ENCODE measurements at places on chromosomes 13 and 19.

GRCh38 chr19:2578901-2579677 is 103.2 kb downstream of the GADD45B start:
- peak; percentile 81 for DNase-seq

DNA sequence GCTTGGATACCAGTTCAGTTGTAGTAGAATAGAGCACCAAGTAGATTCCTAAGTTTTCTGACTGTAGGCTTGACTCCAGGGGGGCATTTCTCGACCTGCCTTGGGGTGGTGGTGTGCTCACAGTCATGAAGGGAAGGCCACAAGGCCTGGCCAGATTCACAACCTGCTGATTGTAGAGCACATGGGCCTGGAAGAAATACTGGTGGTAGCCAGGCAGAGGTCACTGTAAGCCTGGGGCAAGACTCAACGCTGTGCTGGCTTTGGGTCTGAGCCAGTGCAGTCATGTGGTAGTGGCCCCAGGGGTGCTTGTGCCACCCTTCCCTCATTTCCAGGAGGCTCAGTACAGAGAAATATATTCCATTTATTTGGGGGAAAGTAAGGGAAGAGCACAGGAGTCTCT is 832.3 kb upstream of the SLC10A2 start:
- no peak for DNase-seq

DNA sequence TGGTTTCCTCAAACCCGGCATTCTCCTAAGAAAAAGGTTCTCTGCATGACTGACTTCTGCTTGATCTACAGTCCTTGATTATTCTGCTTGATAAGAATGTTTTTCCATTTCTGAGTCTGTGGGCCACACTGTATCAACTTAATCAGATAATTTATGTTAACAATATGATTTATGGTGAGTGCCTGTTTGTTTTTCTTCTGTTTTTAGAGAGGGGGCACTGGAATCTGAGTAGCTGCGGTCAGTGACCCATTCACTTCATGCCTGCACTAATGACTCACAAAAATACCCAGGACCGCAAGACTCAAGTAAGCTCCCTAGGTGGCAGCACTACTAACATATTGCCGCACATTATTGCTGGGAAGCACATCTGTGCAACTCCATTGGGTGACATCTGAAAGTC is 542.3 kb upstream of the ATXN8OS start:
- DNase-seq: no peak

GRCh38 chr19:4012092-4012974 is 4.8 kb downstream of the PIAS4 start:
- DNase-seq: no peak

DNA sequence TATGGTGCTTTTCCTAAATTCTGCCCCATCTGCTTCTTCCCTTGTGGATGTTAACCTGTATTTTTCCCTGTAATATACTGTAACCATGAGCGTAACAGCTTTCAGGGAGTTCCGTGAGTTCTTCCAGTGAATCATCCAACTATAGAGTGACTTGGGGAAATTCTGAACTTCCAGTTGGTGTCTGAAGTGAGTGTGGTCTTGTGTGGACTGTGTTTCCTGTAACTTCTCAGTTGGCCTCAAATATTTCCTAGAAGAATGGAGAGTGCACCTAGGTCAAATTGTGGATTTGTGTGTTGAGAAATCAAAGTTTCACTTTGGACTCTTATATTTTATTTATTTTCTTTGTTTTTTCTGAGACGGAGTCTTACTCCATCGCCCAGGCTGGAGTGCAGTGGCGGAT is 11.0 kb upstream of the ZNF766 start:
- DNase-seq: no peak

DNA sequence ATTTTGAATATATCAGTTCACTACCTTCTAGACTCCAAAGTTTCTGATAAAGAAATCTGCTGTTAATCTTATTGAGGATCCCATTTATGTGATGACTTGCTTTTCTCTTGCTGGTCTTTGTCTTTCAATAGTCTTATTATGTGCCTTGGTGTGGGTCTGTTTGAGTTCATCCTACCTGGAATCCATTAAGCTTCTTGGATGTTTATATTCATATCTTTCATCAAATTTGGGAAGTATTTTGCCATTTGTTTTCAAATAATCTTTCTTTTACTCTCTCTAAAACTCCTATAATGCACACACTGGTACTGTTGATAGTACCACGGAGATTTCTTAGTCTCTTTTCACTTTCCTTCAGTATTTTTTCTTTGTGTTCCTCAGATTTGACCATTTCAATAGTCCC is 24.2 kb upstream of the COG6 start:
- DNase-seq: no peak

GRCh38 chr19:50632151-50632835 is 7.4 kb downstream of the SYT3 start:
- DNase-seq: no peak

GRCh38 chr13:28411831-28412353 is 83.0 kb downstream of the FLT1 start:
- DNase-seq: no peak

- DNase-seq: no peak
These were observed 265.1 kb upstream of the EDNRB start for GRCh38 chr13:78183732-78184131.

DNA sequence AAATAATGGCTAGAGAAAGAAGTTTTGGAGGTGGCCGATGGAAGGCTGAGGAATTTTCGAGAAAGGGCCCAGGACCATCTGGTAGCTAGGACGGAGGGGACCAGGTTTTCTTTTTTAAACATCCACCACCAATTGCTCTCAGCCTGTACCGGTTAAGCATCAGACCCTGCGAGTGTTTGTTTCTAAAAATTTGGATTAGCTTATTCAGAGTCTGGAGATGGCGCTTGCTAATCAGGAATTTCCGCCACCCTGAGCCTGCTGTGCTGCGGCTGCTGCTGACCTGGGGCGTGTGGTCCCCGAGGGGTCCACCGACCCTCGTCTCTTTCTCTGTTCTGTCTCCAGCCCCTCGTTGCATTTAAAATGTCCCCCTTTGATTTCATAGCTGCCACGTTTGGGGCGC is 2.0 kb downstream of the UHRF1 start:
- DNase-seq: no peak

GRCh38 chr13:25085125-25085742 is 10.7 kb upstream of the PABPC3 start:
- peak; percentile 82 for DNase-seq

- no peak for DNase-seq
These were observed 11.1 kb downstream of the CILP2 start for GRCh38 chr19:19548915-19549759.

GRCh38 chr19:47144630-47145029 is 14.0 kb downstream of the SAE1 start:
- no peak for DNase-seq

DNA sequence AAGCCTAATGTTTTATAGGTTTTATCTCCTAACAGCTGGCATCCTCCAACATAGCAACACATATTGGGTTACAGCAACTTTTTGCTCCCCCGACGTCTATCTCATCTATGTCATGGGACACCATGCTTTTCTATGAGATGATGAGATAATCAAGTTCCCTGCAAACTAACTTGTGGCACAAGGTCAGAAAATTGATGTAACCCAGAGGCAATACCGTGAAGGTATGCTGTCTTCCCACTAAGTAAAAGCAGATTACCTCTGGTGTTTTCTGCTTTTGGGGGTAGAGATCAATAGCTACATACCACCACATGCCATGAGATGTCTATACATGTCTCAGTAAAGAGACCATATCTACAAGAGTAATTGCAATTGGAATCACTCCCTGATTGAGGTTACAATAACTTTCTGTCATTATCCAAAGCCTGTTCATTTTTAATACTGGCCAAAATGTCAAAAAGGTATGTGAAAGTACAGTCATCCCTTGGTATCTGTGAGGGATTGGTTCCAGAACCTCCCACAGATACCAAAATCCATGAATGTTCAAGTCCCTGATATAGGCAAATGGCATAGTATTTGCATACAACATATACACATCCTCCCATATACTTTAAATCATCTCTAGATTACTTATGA is 131.3 kb downstream of the CYSLTR2 start:
- DNase-seq: no peak

GRCh38 chr13:50353651-50354415 is 338.6 kb downstream of the KCNRG start:
- DNase-seq: no peak

GRCh38 chr13:97567510-97568243 is 133.7 kb downstream of the RAP2A start:
- peak; percentile 0 for DNase-seq

DNA sequence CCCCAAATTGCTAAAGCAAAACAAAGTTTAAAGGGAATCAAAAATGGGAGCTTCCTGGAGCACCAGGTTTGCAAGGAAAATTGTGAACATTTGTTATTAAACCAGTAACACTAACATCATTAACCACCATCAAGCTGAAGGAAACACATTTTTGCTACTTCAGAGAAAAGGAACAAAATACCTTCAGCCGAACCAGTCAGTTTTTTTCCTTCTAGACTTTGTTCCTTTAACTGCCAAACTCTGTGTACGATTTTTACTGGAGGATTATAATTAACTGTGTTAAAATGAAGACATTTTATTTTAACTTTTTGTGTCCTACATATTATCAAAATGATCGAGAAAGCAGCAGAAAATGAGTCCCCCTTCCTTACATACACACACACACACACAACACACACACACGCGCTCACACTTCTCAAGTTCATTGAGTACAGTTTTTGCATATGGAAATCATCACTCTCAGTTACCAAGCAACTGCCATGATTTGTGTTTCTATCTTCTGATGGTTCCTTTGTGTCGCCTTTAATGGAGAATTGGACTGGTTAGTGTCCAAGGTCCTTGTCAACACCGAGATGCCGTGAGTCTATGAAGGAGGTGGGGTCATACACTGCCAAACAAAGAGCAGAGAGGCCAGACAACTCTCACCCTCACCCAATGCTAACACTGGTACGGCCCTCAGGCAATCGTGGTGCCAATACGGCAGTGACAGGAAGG is 9.8 kb upstream of the SERP2 start:
- DNase-seq: no peak

- DNase-seq: no peak
These were observed 216.2 kb downstream of the IRS2 start for GRCh38 chr13:109569958-109570711.

GRCh38 chr19:35168196-35168595 is 13.7 kb downstream of the FXYD5 start:
- no peak for DNase-seq

GRCh38 chr13:60662595-60662994 is 265.6 kb downstream of the TDRD3 start:
- DNase-seq: no peak

DNA sequence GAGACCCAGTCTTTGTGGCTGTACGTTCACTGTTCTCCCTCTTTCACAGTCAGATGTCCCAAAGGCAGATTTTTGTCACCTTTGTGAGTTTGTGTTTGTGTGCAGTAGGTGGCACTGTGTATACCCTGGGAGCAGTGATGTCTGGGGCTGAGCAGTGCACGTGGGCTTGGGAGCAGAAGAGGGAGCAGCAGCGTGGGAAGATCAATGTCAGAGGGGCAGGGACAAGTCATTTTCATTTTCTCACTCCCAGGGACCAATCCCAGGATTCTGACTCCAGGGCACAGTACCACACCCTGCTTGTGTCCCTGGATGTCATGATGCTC is 2.0 kb upstream of the PSG6 start:
- DNase-seq: no peak

DNA sequence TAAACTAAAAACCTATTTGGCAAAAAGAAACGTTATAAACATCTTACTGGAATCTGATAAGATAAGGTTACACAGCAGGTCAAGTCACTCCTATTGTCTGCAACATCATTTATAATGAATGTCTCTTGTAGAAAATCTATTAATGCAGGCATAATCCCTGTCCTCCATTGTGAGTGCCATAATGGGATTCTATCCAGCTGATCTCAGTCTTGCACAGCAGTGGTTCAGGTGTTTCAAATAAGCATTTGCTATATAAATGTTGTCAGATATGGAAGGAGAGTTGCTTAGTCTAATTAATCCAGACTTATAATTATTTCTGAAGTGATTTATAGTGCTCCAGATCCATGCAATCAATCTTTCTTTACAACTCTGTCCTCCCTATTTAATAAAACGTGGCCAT is 186.5 kb upstream of the ATXN8OS start:
- DNase-seq: no peak

GRCh38 chr13:75645141-75645540 is 9.0 kb downstream of the LMO7 start:
- no peak for DNase-seq

DNA sequence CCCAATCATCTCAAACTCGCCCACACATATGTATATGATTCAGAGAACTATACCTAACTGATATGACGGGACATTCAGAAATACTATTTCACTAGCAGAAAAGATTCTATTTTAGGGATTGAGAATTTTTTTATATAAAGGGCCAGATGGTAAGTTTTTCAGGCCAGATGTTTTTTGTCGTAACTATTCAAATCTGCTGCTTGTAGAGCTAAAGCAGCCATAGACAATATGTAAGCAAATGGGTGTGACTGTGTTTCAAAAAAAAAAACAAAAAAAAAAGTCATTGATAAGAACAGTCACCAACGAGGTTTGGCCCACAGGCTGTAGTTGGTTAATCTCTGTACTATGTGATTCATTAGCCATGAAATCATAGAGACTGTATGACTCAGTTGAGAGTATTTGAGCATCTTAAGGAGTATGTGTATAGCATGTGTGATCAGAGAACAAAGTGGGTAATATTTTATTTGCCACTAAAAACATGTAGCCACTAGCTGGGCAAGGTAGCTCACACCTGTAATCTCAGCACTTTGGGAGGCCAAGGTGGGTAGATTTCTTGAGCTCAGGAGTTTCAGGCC is 2724.7 kb downstream of the PCDH9 start:
- DNase-seq: no peak

DNA sequence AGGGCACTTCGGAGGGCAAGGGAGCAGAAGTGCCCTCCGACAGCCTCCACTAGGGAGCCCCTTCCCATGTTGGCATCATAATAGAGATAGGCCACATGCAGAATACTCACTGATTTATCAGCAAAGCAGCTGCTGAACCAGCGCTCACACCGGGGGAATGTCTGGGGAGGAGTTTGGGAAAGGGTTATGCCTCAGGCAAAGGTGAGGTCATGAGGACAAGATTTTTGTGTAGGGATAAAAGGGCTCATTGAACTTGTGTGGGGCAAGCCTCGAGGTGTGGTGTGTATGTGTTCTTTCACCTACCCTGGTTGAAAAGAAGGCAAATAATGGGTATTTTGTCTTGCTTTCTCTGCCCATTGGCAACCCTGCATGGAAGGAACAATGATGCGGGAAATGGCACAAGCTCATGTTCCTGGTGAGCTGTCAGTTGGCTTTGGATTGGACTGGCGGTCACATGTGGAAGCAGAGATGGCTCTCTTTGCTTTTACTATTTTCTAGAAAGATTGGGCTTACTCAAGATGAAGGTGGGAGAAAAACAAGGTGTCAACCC is 39.1 kb upstream of the SLC7A9 start:
- no peak for DNase-seq

GRCh38 chr19:55068950-55069864 is 6.3 kb upstream of the RDH13 start:
- DNase-seq: no peak

GRCh38 chr13:112229992-112230872 is 145.9 kb upstream of the SPACA7 start:
- no peak for DNase-seq

- DNase-seq: no peak
These were observed 2.1 kb downstream of the ZNF331 start for GRCh38 chr19:53540091-53540490.

GRCh38 chr13:34277936-34278335 is 460.0 kb downstream of the RFC3 start:
- DNase-seq: no peak

Data from midbrain (tissue), 1 donor.